ENCODE measurements at places on chromosomes 4 and X.

DNA sequence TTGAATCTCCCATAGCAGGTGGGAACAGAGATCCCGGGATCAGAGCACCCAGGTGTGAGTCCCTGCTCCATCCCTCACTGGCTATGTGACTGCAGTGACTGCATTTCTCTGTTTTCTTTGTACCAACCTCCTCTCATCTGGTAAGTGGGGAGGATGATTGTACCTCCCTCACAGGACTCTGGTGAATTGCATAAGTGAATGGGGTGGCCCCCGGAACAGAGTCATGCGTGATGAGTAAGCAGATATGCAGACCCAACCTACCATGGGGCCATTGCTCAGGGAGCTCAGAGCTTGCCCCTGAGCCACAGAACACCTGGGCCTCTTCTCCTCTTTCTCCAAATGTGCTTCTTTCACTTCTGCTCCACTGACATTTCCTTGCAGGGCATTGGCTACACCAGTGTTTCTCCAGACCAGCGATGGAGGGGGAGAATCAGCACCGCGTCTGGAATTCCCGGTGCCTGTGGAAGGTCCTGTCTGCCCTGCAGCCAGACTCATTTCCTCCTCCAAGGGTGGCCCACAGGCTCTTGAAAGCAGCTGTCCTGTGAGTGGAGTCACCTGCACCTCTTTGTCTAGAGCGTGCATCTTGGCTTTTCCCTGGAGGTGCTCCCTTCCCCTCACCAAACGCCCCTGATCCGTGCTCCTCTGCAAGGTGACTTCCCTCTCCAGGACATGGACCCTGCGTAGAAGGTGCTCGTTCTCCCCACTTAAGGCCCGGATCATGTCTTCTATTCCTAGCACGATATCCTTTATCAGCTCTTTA is 30.0 kb downstream of the C4orf50 start:
- DNase-seq = no peak

DNA sequence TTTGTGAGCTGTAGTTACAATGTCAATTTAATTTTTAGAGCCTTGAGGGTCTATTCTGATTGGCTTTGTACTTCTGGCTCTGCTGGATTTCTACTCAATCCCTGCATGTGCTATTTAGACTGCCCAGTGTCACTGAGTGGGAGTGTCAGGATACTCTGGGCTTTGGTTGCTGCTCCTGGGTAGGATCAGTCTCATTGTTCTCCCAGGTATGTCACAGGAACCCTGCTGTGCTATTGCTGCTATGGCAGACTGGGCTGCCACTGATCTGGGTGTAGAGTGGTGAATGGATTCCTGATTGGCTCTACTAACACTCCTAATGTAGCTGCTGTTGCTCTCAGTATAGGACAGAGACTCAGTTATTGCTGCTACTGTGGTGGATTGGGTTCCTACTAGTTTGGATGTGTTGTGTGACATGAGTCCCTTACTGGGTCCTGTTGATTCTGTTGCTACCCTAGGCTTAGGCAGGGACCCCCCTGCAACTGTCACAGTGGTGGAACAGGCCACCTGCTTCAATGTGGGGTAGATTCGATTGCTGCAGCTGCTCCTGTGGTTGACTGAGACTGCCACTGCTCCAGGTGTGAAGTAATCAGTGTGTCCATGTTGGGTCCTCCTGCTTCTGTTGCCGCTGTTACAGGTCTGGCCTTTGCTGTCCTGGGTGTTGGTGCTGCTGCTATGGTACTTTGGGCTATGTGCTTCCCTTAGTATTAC is 707.8 kb upstream of the AMOT start:
- DNase-seq = no peak

DNA sequence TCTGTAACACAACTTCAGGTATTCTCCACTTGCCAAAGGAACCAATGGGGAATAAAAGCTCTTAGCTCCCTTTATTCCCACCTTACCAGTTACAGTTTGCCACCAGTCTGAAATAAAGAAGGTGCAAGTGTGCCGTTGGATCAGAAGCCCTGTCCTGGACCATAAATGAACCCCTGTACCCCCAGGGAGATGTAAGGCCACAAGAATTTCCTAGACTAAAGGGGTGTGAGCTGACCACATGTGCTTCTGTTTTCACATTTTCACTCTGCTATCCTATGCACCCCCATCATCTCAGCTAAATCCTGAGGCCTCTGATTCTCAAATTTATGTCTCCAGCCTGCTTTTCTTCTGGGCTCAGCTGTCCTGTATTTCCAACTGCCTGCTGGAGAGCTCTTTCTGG is 221.2 kb downstream of the SPRY1 start:
- DNase-seq = no peak

DNA sequence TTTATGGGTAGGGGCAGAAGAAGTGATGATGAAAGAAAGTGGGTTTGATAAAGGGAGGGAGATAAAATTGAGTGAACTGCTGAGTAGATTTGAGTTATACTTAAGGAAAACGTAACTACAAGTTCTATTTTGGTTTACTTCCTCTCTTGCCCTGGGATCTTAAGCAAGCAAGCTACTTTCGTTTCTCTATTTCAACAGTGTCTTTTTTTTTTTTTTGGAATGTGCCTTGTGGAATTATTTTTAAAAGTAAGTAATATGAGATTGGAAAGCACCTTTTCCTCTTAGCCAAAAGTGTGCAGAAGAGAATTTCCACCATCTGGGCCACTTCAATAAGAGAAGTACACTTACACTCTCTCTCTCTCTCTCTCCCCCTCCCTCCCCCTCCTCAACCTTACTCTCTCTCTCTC is 16.0 kb upstream of the C4orf36 start:
- DNase-seq = peak; percentile 62

- peak; percentile 24 for DNase-seq
Measured at GRCh38 chr4:38989487-38989886, 42.7 kb downstream of the TMEM156 start.

GRCh38 chrX:132505116-132505515 is 16.3 kb upstream of the MBNL3 start:
- peak; percentile 58 for DNase-seq

GRCh38 chr4:153346563-153346962 is 2.1 kb downstream of the MND1 start:
- peak; percentile 15 for DNase-seq

GRCh38 chr4:135368831-135369230 is 1167.2 kb upstream of the PABPC4L start:
- no peak for DNase-seq

GRCh38 chrX:68177542-68177941 is 255.8 kb downstream of the OPHN1 start:
- peak; percentile 24 for DNase-seq

DNA sequence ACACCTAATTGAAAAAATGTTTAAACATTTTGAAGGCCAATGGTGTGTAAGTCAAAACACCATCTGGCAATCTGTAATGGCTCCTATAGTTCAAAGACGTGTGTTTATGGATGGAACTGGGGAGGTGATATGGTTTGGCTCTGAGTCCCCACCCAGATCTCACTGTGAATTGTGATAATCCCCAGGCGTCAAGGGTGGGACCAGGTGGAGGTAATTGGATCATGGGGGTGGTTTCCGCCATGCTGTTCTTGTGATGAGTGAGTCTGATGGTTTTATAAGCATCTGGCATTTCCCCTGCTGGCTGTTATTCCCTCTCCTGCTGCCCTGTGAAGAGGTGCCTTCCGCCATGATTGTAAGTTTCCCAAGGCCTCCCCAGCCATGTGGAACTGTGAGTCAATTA is 52.2 kb downstream of the ADRA2C start:
- DNase-seq = no peak

- no peak for DNase-seq
Measured at GRCh38 chrX:15170927-15171326, 99.0 kb downstream of the ASB9 start.

GRCh38 chr4:37650481-37650880 is 35.7 kb downstream of the RELL1 start:
- DNase-seq = no peak

GRCh38 chr4:8346838-8347605 is 77.5 kb downstream of the HTRA3 start:
- no peak for DNase-seq

- peak; percentile 37 for DNase-seq
Measured at GRCh38 chrX:85992811-85993229, 54.5 kb downstream of the CHM start.

DNA sequence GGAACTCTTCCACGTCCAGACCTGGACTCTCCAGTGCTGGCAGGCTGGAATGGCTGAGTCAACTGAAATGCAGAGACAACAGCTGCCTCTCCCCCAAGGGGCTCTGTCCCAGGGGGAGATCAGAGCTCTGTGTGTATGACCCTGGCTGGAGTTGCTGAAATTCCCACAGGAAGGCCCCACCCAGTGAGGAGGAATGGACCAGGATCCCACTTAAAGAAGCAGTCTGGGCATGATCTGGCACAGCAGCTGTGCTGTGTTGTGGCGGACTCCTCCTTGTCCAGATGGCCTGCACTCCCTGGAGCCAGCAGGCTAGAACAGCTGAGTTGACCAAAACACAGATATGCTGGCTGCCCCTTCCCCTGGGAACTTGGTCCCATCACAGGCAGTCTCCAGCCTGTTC is 25.4 kb downstream of the C4orf17 start:
- DNase-seq = peak; percentile 1

DNA sequence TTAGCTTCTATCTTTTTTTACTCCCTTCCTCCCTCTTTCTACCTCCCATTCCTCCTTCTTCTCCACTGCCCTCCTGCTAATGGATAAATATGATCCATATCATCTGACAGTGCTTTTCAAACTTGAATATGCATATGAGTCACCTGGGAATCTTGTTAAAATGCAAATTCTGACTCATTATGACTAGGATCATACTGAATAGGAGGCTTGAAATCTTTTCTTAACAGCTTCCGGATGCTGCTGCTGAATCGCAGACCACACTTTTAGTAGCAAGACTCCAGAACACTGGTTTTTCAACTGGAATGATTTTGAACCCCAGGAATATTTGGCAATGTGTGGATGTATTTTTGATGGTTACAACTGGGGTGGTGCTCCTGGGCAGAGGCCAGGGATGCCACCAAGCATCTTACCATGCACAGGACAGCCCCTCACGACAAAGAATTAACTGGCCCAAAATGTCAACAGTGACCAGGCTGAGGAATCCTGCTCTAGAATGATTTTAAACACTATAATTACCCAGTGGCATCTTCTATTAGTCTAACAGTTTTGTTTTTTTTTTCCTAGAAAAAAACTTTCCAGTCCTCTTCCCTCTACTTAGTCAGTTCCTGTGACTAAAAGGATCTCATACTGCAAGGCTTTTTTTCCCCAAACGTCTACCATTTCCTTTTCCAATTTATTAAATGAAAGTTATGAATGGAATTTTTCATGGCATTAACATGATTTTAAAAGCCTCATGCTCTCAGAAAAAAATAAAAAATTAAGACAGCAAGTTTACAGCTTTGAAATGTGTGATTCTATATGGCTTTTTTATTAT is 10.6 kb upstream of the PYURF start:
- peak; percentile 87 for DNase-seq

- DNase-seq = peak; percentile 82
Measured at GRCh38 chr4:53019485-53020382, 157.6 kb downstream of the RASL11B start.

GRCh38 chr4:101103381-101104142 is 243.8 kb downstream of the PPP3CA start:
- DNase-seq = peak; percentile 9

GRCh38 chrX:152819266-152819665 is 11.3 kb downstream of the CETN2 start:
- no peak for DNase-seq

GRCh38 chrX:24874604-24875247 is 141.0 kb downstream of the ARX start:
- DNase-seq = no peak

DNA sequence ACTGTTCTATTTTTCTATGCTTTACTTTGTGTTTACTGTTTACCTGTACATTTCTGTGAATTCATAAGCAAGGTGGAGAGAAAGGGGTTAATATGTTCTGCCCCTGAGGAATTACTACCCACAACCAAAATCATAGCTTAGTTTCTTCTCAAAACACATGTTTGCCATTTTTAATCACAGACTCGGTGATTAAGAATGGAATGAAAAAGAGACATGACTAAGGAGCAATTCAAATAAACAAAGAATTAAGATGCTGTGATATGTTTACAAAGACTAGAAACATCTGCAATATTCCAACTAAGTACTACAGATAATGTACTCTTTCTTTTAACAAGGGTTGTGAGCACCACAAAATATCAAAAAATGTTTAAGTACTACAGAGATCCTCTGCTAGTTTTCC is 11.7 kb upstream of the FAT4 start:
- peak; percentile 18 for DNase-seq

DNA sequence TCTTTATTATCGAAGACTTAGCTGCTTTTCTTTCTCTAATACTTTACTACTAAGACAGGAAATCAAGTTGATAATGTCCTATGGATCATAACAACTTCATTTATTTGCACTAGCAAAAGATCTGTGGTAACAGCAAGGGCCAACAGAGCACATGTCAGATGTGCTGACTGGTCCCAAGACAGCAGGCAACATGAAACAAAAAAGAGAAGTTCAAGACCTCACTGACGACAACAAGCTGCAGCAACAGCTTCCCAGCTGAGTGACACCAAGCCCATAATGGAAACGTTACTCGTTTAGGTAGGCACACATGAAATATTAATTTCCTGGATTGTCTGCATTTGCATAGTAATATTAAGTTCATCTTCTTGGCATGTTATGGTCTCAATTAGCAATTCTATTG is 126.9 kb downstream of the UNC5C start:
- no peak for DNase-seq

DNA sequence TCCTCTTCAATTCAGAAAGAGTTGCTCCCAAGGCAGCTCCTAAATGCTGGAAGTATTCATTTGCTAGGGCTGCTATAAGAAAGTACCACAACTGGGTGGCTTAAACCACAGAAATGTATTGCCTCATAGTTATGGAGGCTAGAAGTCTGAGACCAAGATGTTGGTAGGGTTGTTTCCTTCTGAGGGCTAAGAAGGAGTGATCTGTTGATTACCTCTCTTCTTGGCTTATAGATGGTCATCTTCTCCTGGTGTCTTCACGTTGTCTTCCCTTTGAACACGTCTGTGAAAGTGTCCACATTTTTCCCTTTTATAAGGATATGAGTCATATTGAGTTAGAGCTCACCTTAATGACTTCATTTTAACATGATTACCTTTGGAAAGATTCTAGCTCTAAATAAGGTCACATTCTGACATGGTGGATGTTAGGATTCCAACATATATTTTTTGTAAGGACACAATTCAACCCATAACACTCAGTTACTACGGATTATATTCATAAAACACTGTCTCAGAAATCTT is 266.3 kb downstream of the SPATA18 start:
- DNase-seq = no peak

DNA sequence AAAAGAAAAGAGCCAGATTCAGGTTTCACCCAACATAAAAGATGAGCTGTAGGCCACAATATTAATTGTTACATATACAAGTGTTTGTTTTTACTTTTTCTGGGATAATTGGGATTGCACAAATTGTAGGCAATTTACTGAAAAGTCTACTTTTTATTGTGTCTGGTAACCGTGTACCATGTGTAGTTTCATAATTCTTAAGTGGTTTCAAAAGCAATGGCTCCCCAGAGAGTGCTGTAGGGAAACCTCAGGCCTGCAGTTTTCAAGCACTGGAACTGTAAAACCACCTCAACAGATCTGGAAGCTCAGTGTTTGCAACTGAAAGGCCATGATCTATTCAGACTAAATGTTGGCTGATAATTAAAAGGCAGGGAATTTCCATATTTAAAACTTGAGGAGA is 53.9 kb upstream of the MMAA start:
- peak; percentile 82 for DNase-seq

Data from AG10803 (cell line).